ENCODE measurements at places on chromosomes 5 and 9.

GRCh38 chr5:159311063-159311462, 19.2 kb downstream of the IL12B start:
- no peak for DNase-seq

GRCh38 chr9:22244139-22245011, 202.2 kb upstream of the DMRTA1 start:
- DNase-seq = peak; percentile 46

DNA sequence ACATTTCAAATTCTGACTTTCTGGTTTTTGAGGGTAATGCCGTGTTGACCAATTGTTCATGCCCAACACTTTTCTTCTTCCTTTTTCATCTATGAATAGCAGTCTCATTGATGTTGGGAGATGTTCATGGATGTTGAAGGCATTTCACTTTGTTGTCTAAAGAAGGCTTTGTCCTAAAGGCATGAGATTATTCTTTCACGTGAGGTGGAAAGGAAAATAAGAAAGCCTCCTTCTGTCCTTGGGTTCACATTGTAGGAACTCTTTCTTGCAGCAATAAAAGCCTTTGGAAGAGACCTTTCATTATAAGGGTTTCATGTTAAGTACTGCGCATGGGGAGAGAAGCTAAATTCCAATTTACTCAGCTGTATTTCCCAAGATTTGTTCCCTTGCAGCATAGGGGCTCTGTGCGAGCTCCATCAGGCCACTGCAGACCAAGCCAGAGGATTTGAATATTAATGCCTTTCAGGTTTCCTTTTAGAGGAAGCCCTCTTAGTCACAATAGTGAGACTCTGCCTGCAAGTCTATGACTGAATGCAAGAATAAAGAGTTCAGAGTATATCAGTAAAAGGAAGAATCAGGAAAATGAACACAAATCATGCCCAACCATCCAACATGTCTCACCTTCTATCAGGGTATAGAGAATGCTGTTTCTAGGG, 274.6 kb downstream of the TMEM38B start:
- no peak for DNase-seq

GRCh38 chr9:36924757-36925432, 109.2 kb downstream of the PAX5 start:
- DNase-seq = no peak

GRCh38 chr9:101121836-101122399, 93.4 kb downstream of the PLPPR1 start:
- no peak for DNase-seq

DNA sequence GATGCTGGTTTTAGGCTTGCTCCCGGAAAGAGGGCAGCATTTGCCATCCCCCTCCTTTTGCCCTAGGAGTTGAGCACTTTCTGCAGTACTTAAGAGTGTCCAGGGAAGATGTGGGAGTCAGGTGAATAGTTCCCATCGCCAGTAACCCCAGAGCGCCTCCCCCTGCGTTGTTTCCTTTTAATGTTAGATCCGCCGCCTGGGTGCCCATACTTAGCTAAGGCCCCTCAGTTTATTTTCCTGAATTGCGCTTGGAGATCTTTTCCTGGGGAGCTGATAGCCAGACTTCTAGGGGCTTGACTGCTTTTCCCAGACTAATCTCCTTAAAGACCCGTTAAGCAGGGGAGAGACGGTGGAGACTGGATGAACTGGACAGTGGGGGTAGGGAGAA, 377 bp upstream of the PCDHAC2 start:
- no peak for DNase-seq

DNA sequence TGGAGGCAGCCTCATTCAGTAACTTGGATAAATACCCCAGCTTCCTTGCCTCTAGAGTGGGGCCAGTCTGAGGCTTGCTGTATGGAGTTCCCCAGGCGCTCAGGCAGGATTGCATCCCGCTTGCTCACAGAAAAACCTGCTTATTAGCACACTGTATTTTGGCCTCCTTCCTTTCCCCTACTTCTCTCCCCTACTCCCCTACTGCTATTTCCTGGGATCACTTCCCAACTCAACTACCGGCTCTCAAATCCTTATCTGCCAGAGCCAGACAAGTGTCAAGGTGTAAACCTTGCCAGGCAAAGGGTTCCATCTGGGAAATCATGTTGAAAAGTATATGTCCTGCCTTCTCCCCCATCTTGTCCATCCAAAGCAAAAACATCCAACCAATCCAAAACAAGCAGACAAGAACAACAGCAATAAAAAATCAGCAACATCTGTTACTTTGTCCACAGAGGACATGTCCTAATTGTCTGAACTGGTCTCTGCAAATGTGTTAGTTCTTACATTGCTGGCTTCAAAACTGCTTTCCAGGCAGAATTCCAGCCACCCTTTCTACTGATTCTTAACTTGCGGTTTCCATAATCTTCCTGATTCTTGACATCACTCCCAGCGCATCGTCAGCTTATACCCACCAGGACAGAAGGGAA, 164.1 kb upstream of the SEMA6A start:
- no peak for DNase-seq

DNA sequence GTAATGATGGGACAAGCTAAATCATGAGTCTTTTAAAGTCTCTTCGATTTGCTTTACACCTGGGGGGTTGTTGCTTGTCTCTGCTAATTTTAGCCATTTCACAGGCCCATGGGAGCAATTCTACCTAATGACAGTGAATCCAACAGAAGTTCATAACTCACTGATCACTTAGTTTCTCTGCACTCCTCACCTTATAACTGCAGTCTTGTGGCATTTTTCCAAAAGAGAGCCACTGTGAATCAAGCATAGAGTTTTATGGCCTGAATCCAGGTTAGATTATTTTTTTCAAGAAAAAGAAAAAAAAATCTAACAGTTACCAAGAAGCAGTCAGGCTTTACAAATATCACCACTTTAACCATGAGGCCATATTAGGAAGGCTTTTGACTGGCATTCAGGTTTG, 1.5 kb upstream of the IL7R start:
- DNase-seq = no peak

- no peak for DNase-seq
Observed at GRCh38 chr5:127586066-127586770, 62.7 kb upstream of the CTXN3 start.

- peak; percentile 82 for DNase-seq
Observed at GRCh38 chr9:8858596-8859161, 1059.1 kb upstream of the DMAC1 start.

DNA sequence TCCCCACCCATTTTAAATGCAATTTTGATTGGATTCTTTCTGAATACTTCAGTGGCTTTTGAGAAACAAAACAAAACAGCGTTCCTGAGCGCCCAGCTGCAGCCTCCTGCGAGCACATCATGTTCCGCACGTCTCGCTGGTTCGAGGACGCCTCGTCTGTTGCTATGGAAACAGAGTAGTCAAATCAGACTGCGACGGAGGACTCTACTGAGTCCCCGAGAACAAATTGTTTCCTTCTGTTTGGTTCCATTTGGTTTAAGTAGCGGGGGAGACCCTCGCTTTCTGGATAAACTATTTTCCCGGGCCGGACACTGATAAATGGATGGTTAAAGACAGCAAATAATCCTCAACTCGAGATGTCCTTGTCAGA, 69.0 kb downstream of the SLC28A3 start:
- peak; percentile 65 for DNase-seq

GRCh38 chr9:18250053-18250452, 223.9 kb upstream of the ADAMTSL1 start:
- no peak for DNase-seq

DNA sequence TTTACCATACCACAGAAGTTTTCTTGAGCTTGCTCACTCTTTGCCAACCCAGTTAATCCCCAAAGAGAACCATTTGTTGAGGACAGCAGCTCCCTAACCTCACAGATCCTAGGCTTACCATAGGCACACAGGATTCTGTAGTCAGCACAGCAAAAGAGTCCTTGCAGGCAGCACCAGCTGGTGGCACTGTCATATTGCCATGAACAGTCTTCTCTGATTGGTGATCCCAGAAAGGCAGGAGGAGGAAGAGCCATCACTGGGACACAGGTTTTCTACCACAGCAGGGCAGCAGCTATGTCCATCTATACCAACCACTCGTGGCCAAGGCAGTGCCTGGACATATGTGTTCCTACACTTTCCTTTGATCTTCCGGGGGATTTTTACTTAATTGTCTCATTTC, 297.1 kb upstream of the CD180 start:
- DNase-seq = peak; percentile 27

DNA sequence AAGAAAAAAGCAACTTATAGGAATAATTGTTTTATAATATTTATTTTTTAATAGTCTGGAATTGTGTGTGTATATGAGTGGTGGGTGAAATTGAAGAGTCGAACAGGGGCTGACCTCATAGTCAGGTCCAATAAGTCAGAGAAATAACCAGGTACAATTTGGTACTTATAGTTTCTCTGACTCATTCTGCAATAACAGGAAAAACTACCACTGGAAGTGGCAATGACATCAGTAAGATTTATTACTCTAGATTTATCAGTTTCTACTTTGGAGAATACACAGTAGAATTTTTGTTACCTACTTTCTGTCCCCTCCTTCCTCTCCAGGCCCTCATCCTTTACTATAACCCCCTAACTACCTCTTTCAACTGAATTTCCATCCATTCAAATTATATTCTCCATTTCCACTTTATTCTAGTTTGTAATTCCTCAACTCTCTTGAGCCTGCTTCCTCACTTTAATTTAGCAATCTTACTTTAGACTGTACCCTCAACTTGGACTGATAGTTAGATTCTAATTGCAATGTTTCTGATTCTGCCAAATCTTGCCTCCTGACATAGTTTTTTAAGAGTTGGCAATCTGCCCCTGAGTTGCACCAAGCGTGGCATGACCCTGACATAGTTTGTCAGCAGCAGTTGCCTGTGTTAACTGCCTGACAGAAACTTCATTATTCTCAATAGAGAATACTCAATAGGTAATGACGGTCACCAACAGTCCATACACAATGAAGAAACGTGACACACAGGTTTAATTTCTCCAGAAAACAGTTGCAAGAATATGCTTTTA, 475.3 kb upstream of the RIOK2 start:
- DNase-seq = no peak

- DNase-seq = no peak
Observed at GRCh38 chr5:158752656-158752973, 347.1 kb downstream of the EBF1 start.

DNA sequence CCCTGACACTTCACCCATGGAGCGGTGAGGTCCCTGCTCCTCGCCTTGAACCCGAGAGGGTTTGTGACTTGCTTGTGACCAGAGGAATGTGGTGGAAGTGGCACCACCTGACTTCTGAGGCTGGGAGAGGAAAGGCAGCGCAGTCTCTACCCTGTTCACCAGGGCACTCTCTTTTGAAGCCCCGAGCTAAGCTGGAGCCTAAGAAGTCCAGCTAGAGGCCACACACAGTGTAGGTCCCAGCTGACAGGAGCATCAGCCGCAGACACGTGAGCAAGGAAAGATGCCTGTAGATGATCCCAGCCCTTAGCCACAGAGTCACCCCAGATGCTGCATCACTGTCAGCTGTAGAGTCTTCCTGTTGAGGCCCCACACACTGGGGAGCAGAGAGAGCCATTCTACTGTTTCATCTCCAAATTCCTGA, 1.7 kb upstream of the ANGPTL2 start:
- no peak for DNase-seq

DNA sequence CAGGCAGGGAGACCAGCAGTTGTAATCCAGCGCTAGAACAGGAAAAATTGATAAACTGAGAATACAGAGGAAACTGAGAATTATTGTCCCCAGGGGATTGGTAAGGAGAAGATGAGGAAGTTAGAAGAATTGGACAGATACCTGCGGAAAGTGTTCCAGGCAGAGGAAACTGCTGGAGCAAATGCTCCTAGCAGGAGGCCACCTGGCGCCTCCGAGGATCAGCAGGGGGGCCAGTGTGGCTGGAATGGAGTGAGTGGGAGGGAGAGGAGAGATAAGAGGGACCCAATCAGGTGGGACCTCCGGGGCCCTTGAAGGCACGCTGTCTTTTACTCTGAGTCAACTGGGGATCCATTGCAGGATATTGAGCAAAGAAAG, 695 bp upstream of the ANXA6 start:
- DNase-seq = no peak

GRCh38 chr5:100647461-100648230, 112.5 kb downstream of the FAM174A start:
- DNase-seq = no peak

GRCh38 chr9:102911185-102911584, 83.9 kb upstream of the CYLC2 start:
- DNase-seq = no peak

DNA sequence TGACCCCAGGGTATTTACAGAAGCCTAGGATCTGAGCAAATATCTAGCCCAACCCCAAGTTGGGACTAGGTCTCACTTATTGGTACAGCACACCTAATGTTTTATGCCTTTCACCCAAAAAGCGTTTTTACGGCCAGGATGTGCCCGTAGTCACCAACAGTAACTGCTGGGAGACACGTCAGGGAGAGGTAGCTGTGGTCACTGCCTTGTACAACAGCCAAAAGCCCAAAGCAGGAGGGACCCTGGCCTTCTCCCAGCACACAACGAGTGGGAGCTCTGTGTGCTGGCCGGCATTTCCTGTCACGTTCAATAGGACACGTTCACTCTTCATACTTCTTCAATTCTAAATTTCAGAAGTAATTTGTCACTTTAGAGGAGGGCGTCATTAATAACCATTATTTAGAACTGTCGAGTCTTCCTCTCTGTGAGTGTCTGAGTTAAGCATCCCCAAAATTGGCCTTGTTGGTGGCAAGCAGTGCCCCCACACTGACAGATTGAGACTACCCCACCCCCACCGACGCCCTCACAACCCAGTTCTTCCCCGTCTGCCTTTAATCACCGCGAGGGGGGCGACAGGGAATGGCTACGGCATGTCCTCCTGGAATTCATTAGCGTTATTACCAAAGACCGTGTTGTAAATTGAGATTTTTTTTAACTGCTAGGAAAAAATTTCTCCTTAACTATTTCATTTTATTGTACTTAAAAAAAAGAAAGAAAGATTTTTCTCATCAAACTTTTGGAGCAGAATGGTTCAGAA, 80.7 kb downstream of the MVB12B start:
- no peak for DNase-seq

DNA sequence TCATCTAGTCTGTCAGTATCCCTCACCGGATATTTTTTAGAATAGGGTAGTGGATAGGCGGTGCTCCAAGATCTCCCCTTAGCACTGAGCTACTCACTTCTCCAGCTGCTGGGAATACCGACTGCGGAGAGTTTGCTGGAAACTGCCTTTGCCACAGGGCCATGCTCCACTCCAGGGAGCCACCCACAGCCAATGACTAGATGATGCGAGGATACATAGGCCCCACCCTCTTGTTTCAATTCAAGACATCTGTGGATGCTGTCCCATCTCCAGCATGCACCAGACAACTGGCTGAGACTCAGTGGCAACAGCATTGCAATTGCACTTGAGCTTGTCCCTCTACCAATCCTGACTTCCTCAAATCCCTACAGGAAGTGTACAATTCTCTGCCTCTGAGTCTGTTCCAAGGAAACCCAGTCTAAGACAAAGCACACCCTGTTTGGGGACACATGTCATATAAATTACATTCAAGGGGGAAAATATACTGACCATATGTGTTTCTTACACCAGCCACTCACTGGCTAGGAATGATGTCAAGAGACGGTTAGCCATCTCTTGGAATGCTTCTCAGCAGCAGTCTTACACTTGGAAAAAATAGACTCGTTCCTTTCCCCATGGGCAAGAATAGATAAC, 312.6 kb upstream of the KIF2A start:
- no peak for DNase-seq

GRCh38 chr5:153964191-153964879, 74.4 kb downstream of the FAM114A2 start:
- DNase-seq = no peak

- DNase-seq = no peak
Observed at GRCh38 chr5:72503888-72504491, 3.2 kb downstream of the ZNF366 start.

- DNase-seq = no peak
Observed at GRCh38 chr5:118257066-118257465, 731.3 kb downstream of the DTWD2 start.

All from glutamatergic neuron (in vitro differentiated cells).